ENCODE measurements at places on chromosomes 3 and 15.

GRCh38 chr15:41104234-41104633 is 11.8 kb downstream of the INO80 start:
- no peaks in the 10 kb centered on the region for H3K27me3 ChIP-seq
- no peaks in the 10 kb centered on the region for H3K36me3 ChIP-seq
- H3K4me3 ChIP-seq = no peak overlapping the region
- H3K4me1 ChIP-seq = no peaks in the 10 kb centered on the region
- DNase-seq = no peak
- H3K27ac ChIP-seq = no peak overlapping the region

DNA sequence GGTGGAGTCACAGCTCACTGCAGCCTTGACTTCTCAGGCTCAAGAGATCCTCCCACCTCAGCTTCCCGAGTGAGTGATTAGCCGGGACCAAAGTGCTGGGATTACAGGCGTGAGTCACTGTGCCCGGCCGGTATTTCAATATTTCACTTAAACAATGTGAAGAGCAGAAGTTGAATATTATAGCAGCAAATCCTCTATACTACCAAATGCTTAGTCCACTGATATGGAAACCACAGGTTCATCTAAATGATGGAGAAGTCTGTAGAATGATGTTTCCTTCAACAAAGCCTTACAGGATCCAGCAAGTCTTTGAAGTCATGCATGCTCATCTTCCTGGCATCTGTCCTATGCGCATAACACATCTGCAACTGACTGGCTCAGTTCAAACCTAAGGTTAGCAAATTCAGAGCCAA is 20.3 kb upstream of the UACA start:
- H3K4me1 ChIP-seq = peaks cover 16% of the 10 kb centered on the region
- no peaks in the 10 kb centered on the region for H3K27me3 ChIP-seq
- no peaks in the 10 kb centered on the region for H3K36me3 ChIP-seq
- no peak overlapping the region for H3K27ac ChIP-seq

DNA sequence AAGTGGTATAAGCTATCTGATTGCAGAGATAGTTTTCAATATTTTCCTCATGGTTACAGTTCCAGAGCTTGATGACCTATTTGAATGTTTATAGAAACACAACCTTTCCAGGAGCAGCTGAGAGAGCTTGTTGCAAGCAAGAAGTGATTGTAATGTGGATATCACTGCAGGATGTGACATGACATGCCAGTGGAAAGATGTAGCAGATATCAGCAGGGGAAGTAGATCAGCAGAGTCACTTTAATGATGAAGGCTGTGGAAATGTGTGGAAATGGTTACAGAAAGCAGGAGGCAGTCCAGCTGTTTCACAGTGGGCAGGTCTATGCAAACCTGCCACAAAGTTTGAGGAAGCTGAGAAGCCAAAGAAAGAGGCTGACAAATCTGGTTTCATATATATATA is 21.0 kb downstream of the TMEM158 start:
- no peak overlapping the region for H3K27ac ChIP-seq
- H3K27me3 ChIP-seq = no peaks in the 10 kb centered on the region
- no peaks in the 10 kb centered on the region for H3K4me1 ChIP-seq
- no peaks in the 10 kb centered on the region for H3K36me3 ChIP-seq

GRCh38 chr3:104746056-104746455 is 620.7 kb upstream of the ALCAM start:
- no peak overlapping the region for H3K4me3 ChIP-seq
- no peak for DNase-seq
- no peak overlapping the region for H3K27ac ChIP-seq
- H3K27me3 ChIP-seq = no peaks in the 10 kb centered on the region
- no peaks in the 10 kb centered on the region for H3K36me3 ChIP-seq

- H3K4me1 ChIP-seq = peaks cover 20% of the 10 kb centered on the region
- no peak for DNase-seq
- no peaks in the 10 kb centered on the region for H3K27me3 ChIP-seq
- no peak overlapping the region for H3K4me3 ChIP-seq
- no peaks in the 10 kb centered on the region for H3K36me3 ChIP-seq
Measured at GRCh38 chr15:48946074-48946839, 17.5 kb downstream of the SHC4 start.

GRCh38 chr3:178385280-178385952 is 150.8 kb upstream of the KCNMB2 start:
- H3K4me1 ChIP-seq = peaks cover 10% of the 10 kb centered on the region
- no peak overlapping the region for H3K4me3 ChIP-seq
- H3K27me3 ChIP-seq = no peaks in the 10 kb centered on the region
- H3K27ac ChIP-seq = peak overlapping the region; percentile 8
- DNase-seq = peak; percentile 24

DNA sequence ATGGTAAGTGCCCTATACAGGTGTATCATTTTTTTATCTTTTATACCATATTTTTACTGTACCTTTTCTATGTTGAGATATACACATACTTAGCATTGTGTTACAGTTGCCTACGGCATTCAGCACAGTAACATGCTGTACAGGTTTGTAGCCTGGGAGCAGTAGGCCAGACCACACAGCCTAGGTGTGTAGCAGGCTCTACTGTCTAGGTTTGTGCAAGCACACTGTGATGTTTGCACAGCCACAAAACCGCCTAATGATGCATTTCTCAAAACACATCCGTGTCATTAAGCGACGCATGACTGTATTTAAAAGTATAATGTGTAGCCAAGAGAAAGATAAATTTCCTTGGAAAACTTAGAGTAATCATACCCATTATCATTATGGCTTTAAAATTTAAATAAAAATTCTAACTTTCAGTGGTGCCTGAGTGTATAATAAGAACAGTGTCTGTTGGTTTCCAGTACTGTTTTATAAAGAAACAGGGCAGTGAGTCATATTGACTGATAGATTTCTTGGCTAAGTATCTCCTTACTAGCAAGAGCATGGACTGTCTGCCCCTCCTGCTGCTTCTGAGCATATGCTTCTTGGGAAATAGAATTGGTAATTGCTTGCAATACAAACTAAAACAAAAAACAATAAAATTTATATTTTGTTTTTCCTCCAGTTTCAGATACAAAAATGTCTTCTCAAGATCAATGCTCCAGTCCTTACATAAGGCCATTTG is 18.3 kb downstream of the CALML4 start:
- peaks cover 26% of the 10 kb centered on the region for H3K4me1 ChIP-seq
- H3K36me3 ChIP-seq = peaks cover 7% of the 10 kb centered on the region
- H3K4me3 ChIP-seq = no peak overlapping the region
- H3K27ac ChIP-seq = peak overlapping the region; percentile 50
- no peaks in the 10 kb centered on the region for H3K27me3 ChIP-seq

DNA sequence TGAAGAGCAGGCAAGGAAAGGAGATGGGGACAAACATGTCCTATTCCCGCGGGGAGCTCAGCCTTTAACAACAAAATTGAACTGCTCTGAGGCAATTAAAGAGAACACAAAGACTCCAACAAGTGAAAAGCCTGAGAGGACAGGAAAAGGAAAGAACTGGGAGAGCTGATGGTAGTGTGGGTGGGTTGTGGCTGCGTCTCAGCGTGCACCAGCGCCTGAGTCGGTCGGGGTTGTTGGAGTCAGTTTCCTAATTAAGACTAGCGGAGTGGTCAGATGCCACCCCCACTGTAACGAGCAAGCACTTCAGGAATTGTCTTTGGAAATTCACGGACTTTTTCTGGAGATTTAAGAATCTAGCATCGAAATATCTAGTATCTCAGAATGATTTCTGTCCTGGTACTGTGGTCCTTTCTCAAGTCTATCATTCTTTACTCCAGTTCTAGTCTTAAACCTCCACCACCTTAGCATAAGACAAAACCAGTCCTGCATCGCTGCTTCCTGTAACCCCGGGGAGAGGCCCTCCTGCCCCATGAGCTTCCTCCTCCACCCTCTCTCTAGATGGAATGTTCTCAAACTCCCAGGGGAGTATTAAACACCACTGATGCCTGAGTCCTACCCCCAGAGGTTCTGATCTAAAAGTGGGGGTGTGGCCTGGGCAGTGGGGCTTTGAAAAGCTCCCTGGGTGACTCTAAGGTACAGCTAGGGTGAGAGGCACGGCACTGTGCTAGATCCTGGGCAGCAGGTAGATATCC is 104.0 kb downstream of the CYP19A1 start:
- no peaks in the 10 kb centered on the region for H3K36me3 ChIP-seq
- DNase-seq = no peak
- H3K4me3 ChIP-seq = no peak overlapping the region
- H3K27me3 ChIP-seq = no peaks in the 10 kb centered on the region

DNA sequence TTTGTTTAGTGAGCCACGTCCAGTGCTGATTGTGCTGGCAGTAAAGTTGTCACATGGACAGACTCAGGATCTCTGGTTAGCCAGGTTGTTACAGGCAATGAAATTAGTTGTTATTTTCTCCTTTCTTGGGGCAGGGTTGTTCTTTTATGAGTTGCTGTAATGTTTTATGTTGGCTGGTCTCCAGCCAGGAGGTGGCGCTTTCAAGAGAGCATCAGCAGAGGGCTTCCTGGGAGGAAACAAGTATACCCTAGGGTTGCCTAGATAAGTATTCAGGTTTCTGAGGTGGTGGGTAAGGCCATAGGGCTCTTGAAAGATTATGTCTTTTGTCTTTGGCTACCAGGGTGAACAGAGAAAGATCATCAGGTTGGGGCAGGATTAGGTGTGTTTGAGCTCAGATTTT is 14.5 kb upstream of the CFAP20DC start:
- H3K27me3 ChIP-seq = no peaks in the 10 kb centered on the region
- H3K4me1 ChIP-seq = no peaks in the 10 kb centered on the region
- H3K4me3 ChIP-seq = no peak overlapping the region
- no peak overlapping the region for H3K27ac ChIP-seq
- DNase-seq = no peak
- no peaks in the 10 kb centered on the region for H3K36me3 ChIP-seq

DNA sequence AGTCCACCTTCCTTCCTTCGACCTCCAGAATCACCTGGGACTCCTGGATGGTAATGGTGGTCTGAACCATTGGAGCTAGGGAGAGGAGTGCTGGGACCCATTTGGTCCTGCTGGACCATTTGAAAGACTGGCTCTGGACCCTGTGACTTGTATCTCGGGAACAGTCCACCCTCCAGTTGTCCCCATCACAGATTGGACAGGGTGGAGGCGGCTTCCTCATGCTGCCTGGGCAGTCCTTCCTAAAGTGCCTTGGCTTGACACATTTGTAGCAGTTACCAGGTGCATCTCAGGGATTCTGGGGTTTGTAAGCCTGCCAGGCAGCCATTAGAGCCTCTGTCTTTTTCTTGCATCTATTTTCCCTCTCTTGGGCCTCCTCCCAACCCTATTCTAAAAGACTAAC is 758.1 kb downstream of the NAALADL2 start:
- H3K27ac ChIP-seq = no peak overlapping the region
- DNase-seq = no peak
- no peaks in the 10 kb centered on the region for H3K4me1 ChIP-seq
- no peaks in the 10 kb centered on the region for H3K27me3 ChIP-seq
- H3K36me3 ChIP-seq = no peaks in the 10 kb centered on the region

- peaks cover 41% of the 10 kb centered on the region for H3K4me1 ChIP-seq
- H3K36me3 ChIP-seq = no peaks in the 10 kb centered on the region
- no peak for DNase-seq
- H3K27me3 ChIP-seq = no peaks in the 10 kb centered on the region
- H3K27ac ChIP-seq = no peak overlapping the region
- H3K4me3 ChIP-seq = no peak overlapping the region
Measured at GRCh38 chr3:124256156-124256555, 264.2 kb upstream of the ROPN1 start.

DNA sequence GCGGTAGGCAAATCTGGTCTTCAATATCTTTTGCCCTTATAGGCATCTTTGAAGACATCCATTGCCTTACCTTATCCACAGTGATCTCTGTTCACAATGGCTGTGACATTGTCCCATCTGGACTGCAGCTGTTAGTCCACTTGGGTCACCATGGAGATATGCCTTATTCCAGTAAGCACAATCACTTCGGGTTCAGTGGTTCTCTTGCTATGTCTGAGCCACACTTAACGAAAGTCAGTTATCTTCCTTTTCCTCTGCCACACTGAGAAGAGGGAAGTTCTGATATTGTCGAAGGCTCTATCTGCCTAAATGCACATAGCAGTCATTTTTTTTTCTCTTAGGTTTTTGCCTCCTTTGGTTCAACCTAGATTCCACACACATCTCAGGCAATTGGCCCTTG is 119.0 kb upstream of the SATB1 start:
- no peak overlapping the region for H3K27ac ChIP-seq
- no peaks in the 10 kb centered on the region for H3K36me3 ChIP-seq
- no peaks in the 10 kb centered on the region for H3K27me3 ChIP-seq
- DNase-seq = no peak
- H3K4me1 ChIP-seq = no peaks in the 10 kb centered on the region

DNA sequence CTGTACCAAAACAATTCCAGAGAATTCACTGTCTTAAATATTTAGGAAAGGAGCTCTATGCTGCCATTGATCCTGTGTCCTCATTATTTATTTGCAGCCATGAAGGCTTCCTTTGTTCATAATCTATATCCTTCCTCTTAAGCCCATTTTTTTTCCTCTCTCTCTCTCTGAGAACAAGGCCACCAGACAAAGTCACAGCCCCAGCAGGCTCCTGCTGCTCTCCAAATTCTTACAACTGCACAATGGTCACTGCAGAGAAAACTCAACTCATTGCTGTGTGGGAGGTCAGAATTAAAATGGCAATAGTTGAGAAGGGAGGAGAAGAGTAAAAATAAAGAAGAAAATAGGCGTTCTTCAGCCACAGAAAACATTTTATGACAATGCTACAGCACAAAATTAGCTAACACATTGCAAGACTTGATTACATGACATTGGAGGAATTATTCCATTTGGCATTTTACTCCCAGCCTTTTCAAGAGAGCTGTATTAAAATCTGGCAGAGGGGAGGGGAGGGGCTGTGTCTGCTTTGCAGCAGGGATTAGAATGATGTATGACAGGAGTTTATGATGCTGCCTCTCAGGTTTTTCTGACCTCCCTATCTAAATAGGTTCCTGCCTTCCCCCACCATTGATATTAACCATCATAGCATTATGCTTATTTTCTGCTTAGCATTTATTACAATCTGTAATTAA is 399.7 kb upstream of the THBS1 start:
- H3K4me3 ChIP-seq = no peak overlapping the region
- DNase-seq = no peak
- H3K27ac ChIP-seq = no peak overlapping the region
- no peaks in the 10 kb centered on the region for H3K27me3 ChIP-seq
- no peaks in the 10 kb centered on the region for H3K36me3 ChIP-seq

DNA sequence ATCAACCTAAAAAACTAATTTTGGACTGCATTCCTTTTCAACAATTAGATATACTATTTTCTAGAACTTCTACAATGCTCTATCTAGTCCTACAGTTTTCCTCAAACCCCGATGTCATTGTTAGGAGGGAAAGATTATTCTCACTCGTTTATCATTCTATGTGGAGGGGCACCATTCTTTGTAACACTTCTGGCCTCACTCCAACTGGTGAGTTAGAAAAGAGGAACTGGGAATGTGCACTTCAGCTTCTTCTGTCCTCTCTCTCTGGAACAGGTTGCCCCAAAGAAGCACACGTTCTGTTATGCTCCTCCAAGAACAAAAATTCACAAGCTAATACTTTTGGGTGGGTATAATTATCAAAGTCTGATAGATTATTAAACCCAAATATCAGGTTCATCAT is 137.9 kb downstream of the UACA start:
- no peaks in the 10 kb centered on the region for H3K27me3 ChIP-seq
- H3K36me3 ChIP-seq = no peaks in the 10 kb centered on the region
- no peak overlapping the region for H3K27ac ChIP-seq
- H3K4me3 ChIP-seq = no peak overlapping the region

- no peak for DNase-seq
- H3K4me1 ChIP-seq = peaks cover 6% of the 10 kb centered on the region
- H3K4me3 ChIP-seq = no peak overlapping the region
- H3K27me3 ChIP-seq = no peaks in the 10 kb centered on the region
- no peaks in the 10 kb centered on the region for H3K36me3 ChIP-seq
- no peak overlapping the region for H3K27ac ChIP-seq
Measured at GRCh38 chr15:39204031-39204430, 376.8 kb upstream of the THBS1 start.

Measured in thyroid gland (tissue), 4 donors.